Osteoblast (primary cell): ENCODE measurements at places on chromosomes 1 and 21. TPM values are rescaled to one million over a fixed set of nuclear protein-coding genes. Genes with fewer than 3 reads are reported as not detected.
A peak's percentile ranks its signal among the peaks of the same experiment; 100 is the strongest.

OSCP1 gene
- 14.5 and 15.6 TPM in 2 replicates for total RNA-seq

- no peak for DNase-seq
These were observed 930.5 kb downstream of the ADGRL2 start for GRCh38 chr1:82731216-82731615.

MAP3K7CL gene
- 15.6 and 19.9 TPM in 2 replicates for total RNA-seq

RABIF gene
- total RNA-seq = 7.2 and 8.0 TPM in 2 replicates

DNA sequence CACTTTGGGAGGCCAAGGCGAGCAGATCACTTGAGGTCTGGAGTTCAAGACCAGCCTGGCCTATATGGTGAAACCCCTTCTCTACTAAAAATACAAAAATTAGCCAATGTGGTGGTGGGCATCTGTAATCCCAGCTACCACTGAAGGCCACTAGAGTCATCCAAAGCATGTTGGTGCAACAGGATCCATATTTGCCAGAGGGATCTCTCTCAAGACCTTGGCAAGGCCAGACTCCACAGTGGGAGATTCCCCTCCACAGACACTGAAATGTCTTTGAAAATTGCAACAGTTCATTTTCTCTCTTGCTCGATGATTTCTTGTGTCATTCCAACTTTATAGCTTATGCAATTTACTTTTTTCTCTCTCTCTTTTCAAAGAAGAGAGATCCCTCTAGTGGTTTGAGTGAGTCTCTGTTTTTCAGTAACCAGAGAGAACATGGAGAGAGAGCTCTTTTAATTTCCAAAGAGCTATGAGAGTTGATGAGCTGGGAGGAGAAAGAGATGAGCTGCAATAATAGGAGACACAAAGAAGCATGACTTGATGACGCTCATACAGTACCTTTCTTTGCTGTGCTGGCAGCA lies 176.8 kb upstream of the USP25 start:
- no peak for DNase-seq

GRCh38 chr1:40563266-40563665 lies 31.8 kb downstream of the ZNF684 start:
- DNase-seq = no peak

GRCh38 chr1:230806552-230806951 lies 59.4 kb downstream of the CAPN9 start:
- no peak for DNase-seq

- no peak for DNase-seq
These were observed 79.7 kb downstream of the ZNF648 start for GRCh38 chr1:181981821-181982220.

GRCh38 chr1:117336088-117336817 lies 31.0 kb upstream of the MAN1A2 start:
- no peak for DNase-seq

DNA sequence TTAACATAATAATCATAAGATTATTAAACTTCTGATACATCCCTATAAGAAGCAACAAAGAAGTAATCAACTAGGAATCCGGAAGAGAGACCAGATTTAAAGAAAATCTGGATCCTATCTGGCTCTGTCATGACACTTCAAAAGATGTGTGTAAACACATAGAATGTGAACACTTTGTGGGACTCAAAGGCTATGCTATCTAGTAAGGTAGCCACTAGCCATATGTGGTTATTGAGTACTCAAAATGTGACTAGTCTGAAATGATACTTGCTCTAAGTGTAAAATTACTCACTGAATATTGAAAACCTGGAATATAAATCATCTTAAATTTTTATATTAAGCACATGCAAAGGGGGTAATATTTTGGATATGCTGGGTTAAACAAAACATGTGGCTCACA lies 8.7 kb downstream of the FUBP1 start:
- no peak for DNase-seq

DNA sequence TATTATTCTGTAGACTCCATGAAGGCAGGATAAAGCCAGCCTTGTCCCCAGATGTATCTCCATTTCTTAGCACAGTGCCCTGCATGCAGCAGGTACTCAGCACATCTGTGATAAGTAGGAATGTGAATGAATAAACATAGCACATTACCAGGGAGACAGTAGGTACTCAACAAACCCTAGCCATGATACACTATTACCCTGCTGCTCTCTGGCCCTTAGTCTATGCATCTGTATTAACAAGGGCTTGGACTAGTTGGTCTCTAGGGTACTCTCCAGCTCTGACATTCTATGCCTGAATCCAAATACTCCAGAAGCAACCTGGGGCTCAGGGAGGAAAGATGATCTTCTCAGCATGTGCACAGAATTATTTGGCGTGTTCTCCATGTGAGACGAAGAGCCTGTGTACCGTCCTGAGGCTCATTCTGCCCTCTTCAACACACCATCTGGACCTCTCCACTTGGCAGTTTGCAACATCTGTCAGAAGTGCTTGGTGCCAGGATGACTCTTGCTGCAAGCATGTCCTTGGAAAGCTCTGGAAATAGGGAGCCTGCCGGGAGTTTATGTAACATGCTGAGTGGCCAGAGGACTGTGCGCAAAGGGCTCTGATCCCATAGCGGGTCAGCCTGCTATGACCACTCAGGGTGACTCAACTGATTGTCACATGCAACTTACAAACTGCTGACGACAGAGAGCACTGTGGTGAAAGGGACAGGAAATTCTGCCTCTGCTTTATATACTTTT lies 228.2 kb upstream of the USP24 start:
- peak; percentile 90 for DNase-seq

GPR61 gene
- total RNA-seq = not detected in 2 replicates

DNA sequence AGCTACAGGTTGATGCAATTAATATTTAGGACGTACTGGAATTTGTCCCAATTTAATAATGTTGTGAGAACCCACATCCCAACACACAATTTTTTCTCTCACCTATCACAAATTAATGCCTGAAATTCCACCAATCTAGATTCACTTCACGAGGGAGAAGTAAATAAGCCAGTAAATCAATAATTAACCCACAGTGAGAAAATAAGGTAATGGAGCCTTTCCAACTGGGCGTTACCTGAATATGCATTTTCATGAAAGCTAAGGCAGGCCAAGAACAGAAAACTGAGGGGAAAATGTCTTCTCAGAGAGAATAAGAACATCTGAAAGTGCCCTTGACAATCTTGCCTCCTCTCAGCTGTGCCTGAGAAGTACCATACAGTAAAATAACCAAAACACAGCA lies 240.8 kb upstream of the NR5A2 start:
- no peak for DNase-seq

DNA sequence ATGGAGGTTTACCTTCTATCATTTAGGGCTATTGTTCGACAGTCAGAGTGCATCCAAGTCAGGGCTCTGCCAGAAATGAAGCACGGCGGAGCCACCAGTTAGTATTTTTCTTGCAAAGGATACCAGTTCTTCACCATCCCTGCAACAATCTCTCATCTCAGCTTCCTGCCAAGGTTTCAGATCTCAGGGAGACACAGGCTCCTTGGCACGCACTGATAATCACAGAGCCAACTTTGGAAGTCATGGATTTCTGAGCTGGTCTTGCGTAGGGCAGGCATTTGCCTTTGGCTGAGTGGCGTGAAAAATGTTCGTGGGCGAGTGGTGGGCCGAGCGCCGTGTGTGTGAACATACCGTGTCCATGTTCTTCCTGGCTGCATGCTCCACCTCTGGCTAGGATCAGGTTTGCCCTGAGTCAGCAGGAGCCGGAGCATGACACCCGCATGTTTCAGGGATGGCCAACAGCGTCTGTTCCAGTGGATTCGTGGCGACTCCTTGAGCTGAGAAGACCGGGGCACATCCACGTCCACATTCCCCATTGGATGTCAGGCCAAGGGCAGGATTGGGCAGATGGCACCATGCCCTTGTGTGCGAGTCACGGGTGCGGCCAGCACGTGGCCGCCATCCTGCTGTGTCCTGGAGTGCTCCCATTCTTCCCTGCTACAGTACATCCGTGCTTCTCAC lies 118.5 kb upstream of the C1orf174 start:
- DNase-seq = no peak

BLACAT1 gene
- not detected in 2 replicates for total RNA-seq

DNA sequence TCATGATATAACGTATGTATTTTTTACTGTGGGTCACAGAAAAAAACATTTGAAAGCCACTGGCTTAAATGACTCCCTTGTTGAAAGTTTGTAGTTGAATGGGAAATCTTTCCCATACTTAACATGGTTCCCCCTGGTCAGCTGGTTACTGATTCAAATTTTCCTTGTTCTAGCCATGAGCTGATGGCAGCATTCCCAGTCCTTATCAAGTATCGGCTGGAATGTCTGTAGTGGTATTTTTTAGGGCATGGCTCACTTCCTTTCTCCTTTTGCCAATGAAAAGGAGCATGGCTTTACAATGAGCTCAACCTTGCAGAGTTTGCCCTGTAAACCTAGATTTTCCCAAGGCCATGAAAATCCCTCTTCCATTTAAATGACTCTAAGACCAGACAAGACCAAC lies 55.7 kb downstream of the GIPC2 start:
- DNase-seq = peak; percentile 80

DNA sequence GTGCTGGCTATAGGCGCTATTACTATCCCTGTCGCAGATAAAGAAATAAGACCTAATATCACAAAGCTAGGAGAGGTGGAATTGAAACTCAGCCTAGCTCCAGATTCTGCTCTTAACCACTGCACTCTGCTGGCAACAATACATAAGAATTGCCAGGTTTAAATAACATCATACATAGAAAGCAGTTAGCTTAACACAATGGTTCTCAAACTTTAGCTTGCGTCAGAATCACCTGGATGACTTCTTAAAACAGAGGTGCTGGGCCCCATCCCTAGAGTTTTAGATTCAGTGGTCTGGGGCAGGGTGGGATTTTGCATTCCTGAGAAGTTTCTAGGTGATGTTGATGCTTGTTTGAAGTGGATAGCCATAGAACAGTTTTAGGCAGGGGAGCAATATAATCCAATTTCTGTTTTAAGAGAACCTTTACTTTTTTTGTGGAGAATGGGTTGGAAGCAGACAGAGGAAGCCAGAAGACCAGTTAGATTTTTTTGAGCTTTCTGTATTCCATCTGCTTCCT lies 1.1 kb upstream of the POMGNT1 start:
- DNase-seq = peak; percentile 89

- DNase-seq = peak; percentile 80
These were observed 4.7 kb upstream of the C1orf174 start for GRCh38 chr1:3904843-3905185.

GRCh38 chr1:172764378-172764777 lies 105.5 kb downstream of the FASLG start:
- DNase-seq = no peak

FCRLB gene
- total RNA-seq = 1.8 TPM in 2 replicates

RHD gene
- not detected in 2 replicates for total RNA-seq

GRCh38 chr1:117188816-117189437 lies 21.8 kb downstream of the VTCN1 start:
- no peak for DNase-seq

- DNase-seq = peak; percentile 50
These were observed 64.0 kb upstream of the DIP2A start for GRCh38 chr21:46394595-46395104.

DNA sequence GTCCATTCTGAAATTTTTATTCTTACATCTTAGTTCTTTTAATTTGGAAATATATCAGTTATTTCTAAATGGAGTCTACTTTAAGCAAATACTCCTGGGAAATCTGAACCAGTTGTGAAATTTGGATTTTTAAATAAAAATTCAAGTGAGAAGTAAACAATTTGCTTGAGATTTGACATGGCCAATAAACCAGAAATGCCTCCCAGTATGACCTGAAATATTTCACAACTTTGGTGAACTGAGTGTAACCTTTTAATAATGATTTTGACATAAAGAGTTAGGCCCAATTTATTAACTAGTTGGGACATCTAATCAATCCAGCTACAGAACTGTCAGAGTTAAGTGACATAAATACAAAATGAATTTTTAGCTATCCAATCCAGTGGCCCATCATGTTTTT lies 192.0 kb downstream of the ZC3H11B start:
- DNase-seq = no peak
